ENCODE measurements at places on chromosomes 7 and 10.

- DNase-seq: no peak
Measured at GRCh38 chr10:129848696-129849451, 115.2 kb downstream of the EBF3 start.

GRCh38 chr10:50437248-50437647, 185.9 kb upstream of the ASAH2 start:
- no peak for DNase-seq

DNA sequence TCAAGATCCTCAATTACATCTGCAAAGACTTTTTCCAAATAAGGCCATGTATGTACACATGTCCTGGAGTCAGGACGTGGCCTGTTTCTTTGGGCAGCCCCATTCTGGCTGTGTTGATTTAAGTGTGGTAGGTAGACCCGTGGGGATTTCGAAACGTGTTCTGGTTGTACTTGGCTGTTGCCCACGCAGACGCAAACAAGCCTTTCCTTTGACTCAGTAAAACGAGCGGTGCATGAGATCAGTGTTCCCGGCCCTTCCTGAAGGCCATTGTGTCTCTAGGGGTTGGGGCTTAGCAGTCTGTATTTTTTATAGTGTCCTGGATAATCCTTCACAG, 64.8 kb upstream of the DNAJB6 start:
- no peak for DNase-seq

GRCh38 chr10:59240582-59241183, 64.2 kb downstream of the PHYHIPL start:
- no peak for DNase-seq

DNA sequence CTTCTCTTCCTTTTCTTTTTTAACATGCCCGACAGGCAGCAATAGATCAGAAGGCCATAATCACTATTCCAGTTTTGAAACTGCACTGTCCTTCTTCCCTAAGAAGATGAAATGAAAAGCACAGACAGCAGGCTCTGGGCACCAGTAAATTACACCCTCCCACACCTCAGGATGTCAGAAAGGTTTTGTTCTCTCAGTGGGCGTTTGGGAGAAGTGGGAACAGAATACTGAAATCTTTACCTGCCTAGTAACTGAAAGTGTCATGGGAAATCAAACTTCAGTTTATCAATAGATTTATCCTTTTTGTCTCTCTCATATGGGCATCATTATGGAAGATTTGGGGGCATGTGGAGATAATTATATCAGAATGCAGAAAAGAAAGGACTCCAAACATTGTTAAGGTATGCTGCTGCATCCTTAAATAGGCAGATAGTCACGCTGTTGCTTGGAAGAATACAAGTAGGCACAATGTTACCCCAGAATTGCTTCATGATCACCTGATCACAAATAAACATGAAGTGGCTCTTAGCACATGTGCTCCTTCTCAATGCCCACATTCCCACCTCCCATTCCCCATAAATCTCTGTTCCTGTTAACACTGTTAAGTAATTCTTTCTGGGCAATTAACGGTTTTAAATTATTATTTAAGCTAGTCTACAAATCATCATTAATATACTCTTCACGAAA, 113.3 kb downstream of the DOCK4 start:
- DNase-seq: no peak

GRCh38 chr10:70803775-70804420, 11.8 kb upstream of the SGPL1 start:
- no peak for DNase-seq
